IPS DF 6.9 (cell line): ENCODE measurements at places on chromosomes 7 and 10.

- DNase-seq, result no peak
These were observed 590 bp downstream of the COL26A1 start for GRCh38 chr7:101363196-101363733.

DNA sequence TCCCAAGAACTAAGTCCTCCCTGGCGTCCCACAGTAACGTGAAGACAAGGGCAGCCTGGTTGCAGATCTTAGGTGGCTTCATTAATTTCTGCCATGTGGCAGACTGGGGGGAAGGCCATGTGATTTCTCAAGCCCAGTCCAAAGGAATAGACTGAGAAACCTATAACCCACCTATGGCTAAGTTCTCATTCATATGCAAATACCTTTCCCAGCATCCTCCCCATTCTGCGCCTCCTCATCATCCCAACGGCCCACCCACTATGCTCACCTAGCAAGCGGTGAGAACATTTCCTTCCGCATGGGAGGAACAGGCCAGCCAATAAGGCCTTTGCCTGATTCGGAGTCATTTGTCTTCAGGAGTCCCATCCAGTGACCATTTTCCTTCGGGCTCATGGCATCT is 8.2 kb upstream of the CLEC2L start:
- peak; percentile 39 for DNase-seq

GRCh38 chr10:20768843-20769242 is 128.3 kb downstream of the NEBL start:
- no peak for DNase-seq

GRCh38 chr7:69949122-69949521 is 350.8 kb downstream of the AUTS2 start:
- no peak for DNase-seq

DNA sequence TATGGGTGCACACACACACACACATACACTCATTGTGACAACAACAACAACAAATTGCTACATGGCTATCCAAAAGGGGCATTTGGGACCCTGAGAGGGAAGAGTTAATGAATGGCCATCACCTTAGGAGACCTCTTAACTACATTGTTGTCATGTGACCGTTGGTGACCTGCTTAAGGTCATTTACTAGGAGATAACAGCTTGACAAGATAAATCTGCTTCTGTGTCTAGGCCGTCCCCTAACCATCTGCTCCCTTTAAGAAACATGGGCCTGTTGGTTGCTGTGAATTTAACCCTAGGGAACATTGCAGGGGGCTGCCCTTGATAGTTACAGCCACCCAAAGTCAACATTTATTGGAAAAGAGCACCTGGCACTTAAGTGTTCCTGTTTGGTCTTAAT is 29.7 kb downstream of the C1QL3 start:
- DNase-seq, result no peak

- no peak for DNase-seq
These were observed 3.1 kb downstream of the CNPY1 start for GRCh38 chr7:155543011-155543876.

DNA sequence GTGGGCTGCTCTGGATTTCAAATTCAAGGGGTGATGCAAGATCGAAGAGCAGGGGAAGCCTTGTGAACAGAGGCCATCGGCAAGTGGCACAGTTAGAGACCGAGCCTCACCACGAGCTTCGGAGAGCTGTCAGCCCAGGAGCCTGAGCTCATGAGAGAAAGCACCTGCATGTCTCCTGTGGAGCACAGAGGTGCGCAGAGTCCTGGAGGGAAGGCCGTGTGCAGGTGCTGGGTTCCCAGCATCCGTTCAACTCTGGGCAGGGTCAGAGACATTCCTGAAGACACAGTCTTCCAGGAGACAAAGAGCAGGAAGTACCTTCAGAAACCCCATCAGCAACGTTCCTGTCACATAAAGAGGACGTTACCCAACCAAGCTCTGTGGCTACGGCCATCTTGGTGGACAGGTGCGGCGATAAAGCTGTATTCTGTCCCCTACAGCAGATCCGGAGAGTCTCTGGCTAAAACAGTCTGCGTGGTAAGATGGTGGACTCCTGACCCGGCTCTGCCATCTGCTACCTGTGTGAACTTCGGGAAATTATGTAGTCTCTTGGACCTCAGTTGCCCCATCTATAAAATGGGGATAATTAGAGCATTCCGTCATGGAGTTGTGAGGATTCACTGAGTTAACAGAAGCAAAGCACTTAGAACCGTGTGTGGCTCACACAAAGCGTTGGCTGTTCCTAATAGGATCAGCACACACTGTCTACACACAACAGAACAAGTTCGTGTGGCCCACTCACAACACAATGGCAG is 40.6 kb downstream of the NOD1 start:
- no peak for DNase-seq

- DNase-seq, result no peak
These were observed 14.3 kb downstream of the RHEB start for GRCh38 chr7:151505433-151505832.

DNA sequence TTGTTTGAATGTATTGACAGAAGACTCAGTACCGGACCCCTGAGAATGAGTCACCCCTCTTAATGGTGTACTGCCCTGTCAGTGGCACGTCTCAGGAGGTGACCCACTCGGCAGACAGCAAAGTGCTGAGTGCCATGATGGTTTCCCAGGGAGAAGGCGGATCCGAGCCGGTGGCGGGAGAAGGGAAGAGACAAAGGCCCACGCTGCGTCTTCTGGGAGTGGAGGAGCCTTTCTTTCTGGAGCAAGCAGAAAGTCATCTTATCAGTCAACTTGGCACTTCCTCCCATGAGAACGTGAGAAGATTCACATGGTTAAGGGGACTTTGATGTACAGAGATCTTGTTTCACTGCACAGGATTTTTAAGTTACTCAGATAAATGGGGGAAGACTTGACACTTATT is 14.6 kb upstream of the PPP2R2D start:
- DNase-seq, result no peak

- no peak for DNase-seq
These were observed 78.1 kb upstream of the GLI3 start for GRCh38 chr7:42315103-42315502.

DNA sequence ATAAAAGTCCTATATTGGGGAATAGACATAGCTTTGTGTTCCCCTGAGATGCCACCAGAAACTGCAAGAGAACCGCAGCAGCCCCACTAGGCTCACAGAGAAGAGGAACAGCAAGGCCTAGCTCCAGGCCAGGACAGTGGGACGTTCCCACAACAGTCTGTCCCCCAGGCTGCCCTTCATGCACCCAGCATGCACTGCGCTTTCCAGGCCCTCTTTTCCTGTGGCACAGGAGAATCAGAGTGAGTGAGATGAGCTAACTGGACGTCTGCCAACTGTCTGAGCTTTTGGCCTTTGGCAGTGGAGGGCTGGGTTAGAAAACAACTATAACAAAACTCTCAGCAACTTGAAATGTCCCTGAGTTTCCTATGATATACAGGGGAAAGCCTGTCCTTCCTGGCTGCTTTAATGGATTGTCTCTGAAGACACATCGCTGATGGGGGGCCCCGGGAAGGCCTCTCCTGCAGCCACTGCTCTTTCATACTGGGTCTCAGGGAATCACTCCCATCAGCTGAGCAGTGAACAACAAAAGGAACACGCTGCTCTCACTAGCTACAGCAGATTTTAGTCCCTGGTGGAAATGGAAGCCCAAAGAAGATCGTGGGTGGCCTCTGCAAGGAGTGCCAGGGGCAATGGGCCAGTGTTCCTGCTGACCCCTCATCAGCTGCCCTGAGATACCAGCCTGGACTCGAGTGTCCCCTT is 53.5 kb downstream of the PODXL start:
- no peak for DNase-seq

- DNase-seq, result no peak
These were observed 192.9 kb downstream of the AUTS2 start for GRCh38 chr7:69790977-69791724.

GRCh38 chr7:37104822-37105518 is 343.7 kb downstream of the ELMO1 start:
- no peak for DNase-seq

- DNase-seq, result no peak
These were observed at the start of gene SRI for GRCh38 chr7:88219781-88220747. Gene SRI (minus strand): TSS chr7:88220038. CDS start chr7:88220026, 12 bp downstream.

- DNase-seq, result no peak
These were observed 981.5 kb downstream of the SORCS1 start for GRCh38 chr10:106183041-106183440.

GRCh38 chr10:30447125-30447799 is 13.3 kb downstream of the MAP3K8 start:
- no peak for DNase-seq

- no peak for DNase-seq
These were observed 31.5 kb downstream of the PWWP2B start for GRCh38 chr10:132428486-132428995.

GRCh38 chr10:84593506-84593905 is 265.1 kb downstream of the CCSER2 start:
- no peak for DNase-seq

DNA sequence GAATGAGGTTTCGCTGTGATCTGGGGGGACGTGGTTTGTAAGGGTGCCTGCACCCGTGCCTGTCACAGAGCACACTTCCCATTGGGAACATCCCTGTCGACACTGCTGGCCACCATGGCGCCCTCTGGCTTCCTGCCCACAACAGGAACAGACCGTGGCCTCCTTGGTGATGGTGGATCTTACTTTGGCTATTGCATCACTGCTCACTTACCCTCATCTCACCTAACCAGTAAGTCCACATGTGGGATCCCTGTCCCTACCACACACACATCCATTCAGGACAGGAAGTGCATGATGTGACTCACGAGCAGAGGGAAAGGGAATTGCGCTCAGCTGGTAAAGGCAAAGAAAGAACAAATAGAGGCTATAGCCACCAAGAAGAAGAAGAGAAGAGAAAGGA is 26.2 kb upstream of the SEC61G start:
- no peak for DNase-seq

DNA sequence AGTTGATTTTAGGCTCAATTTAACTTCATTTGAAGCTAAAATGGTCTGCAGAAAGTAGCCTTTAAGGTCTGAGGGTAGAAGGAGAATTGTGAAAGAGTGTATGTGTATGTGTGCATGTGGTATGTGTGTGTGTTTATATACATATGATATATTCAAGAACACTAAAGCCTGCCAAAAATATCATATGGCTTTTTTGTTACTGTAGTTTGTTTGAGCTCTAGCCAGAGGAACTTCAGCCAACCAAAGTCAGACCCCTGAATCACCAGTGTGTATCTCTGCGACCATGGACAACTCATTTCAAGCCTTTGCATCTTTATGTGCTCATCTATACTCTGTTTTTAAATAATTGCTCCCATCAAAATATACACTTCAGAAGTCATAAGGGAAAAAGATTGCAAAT is 58.4 kb upstream of the HDAC9 start:
- no peak for DNase-seq

DNA sequence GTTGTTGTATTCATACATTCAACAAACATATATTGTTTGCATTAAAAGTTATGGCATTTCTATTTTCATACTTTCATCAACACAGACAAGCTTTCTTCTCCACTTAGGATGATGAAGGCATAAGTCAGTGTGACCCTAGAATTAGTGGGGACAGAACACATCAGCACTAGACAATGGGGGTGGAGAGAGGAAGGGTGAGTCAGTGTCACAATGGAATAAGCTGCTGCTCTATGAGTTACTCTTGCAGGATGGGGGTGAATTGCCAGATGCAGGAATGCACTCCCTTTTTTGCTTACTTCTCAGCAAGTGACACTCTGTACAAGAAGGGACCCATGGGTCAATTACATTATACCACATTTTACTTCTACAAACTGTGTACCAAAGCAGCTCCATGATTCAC is 74.0 kb downstream of the DGKI start:
- no peak for DNase-seq

DNA sequence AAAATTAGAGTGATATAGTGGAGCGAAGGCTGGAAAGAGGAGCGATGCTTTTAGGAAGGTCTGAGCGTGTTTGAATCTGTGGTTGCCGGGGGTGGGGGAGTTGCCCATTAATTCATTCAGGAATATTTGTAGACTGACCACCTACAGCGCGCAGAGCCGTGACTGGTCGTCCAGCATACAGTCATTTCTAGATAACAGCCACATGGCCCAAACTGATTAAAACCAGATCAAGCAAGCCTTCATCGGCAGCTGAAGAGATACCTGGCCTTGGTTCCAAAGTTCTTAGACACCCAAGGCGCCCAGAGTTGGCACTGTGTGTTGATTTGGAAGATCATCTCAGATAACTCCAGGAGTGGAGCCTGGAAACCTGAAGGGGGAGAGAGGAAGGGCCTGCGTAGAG is 1.7 kb downstream of the PROSER2 start:
- DNase-seq, result no peak

GRCh38 chr10:75146780-75147179 is 35.3 kb downstream of the SAMD8 start:
- DNase-seq, result no peak

- no peak for DNase-seq
These were observed 27.6 kb downstream of the NPS start for GRCh38 chr10:127576740-127577161.

DNA sequence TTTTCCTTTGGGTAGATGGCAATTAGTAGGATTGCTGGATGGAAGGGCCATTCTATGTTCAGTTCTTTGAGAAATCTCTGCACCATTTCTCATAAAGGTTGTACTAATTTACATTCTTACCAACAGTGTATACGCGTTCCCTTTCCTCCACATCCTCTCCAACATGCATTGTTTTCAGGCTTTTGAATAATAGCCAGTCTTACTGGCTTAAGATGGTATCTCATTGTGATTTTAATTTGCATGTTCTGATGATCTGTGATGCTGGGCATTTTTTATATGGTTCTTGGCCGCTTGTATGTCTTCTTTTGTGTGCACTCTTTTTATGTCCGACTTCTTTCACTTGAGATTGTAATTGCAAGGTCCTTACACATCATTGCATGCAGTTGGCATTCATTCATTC is 11.7 kb downstream of the CLIP2 start:
- no peak for DNase-seq

- no peak for DNase-seq
These were observed 59.2 kb downstream of the C10orf90 start for GRCh38 chr10:126611303-126611702.

DNA sequence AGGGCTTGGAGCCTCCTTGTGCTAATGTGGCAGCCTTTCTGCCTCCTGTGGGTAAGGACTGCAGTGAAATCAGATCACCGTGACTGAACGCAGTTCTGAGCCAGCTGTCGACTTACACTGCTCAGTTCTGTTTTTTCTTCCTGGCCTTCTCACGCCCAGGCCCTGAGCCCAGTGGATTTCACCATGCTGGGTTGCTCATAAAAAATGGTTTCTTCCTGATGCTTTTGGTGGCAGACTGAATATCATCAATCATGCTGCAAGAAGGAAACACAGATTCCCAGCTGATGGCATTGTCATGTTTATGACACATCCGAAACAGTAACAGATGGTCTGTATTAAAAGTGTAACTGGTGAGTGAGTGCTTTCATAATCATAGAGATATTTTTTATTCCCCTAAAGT is 389.6 kb downstream of the GALNT17 start:
- DNase-seq, result no peak

- DNase-seq, result no peak
These were observed 20.6 kb downstream of the SEPHS1 start for GRCh38 chr10:13327534-13327933.

GRCh38 chr10:71582019-71582418 is 137.6 kb downstream of the C10orf105 start:
- DNase-seq, result no peak

DNA sequence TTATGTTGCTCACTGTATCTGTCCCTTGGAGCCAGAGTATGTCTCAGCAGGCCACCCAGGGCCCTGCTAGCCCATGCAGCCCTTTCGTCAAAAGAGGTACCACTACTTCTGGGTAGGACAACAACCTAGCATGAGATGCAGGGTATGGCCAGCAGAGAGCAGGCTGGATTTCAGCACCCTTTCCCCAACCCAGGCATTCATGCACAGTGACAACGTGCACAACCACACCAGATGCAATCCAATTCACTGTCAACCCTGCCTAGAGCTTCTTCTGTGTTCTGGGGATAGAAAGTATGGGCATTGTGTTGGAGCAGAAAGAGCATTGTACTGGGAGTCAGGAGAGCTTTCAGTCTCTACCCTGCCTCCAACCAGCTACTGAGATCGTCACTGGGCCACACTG is 37.9 kb downstream of the JAZF1 start:
- DNase-seq, result no peak
